MV-4-11 (cell line): ENCODE measurements at places on chromosomes 1 and 21.

DNA sequence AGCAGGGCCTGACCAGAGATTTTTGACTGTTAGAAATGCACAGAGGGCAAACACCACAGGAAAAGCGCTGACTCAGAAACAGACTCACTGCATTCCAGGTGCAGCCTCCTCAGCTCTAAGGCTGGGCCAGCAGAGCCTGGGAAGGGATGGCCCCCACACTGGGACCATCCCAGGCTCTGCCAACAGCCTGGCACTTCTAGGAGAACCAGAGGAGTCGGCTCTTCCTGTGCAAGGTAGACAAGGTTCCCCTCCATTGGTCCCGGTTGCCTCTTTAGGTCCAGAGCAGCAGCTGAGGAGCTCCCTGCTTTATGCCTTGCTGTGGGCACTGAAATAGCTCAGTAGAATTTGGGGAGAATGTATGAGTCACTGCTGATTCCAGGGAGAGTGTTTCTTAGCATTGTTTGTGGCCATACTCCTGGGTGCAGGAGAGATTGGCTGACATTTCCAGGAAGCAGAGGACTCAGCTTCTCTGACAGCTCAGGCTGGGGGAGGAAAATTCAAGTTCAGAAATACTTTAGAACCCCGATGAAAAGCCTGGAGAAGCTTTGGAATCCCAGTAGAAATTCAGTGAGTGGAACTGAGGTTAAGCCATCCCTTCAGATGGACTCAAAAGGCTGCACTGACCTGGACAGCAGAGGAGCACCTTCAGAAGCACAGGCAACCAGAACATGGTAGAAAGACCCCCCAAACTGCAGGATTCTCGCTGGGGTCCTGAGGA, 19.7 kb downstream of the PRAMEF1 start:
- no peak for DNase-seq

- DNase-seq, result peak; percentile 97
Measured at GRCh38 chr1:76075877-76076276, 1.3 kb downstream of the ST6GALNAC3 start.

DNA sequence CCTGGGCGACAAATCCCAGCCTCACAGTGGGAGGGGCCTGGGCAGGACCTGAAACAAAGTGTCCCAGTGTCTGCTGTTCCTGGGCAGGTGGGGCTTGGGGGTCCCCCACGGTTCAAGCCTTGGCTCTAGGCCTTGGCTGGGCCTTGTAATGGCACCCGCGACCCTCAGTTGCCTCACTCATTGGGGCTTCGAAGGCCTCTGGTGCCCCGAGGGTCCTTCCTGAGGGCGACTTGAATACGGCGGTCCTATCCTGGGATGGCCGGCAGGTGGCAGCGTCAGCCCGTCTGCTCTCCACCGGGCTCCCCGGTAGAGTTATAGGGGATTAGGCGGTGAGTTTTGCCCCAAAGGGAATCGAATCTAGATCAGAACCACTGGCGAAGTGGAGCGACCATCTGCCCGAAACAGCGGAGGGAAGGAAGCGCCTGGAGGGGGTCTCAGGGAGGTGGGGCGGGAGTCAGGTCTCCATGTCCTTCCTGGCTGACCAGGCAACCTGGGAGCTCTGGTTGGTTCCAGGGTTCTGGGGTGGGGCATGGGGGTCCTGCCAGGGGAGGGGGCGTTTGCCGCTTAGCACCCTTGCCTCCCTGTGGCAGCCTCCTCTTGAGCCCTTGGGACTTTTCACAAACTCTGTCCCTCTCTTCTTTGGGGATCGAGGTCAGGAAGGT, 2.1 kb upstream of the PEX10 start:
- DNase-seq, result peak; percentile 66

GRCh38 chr1:71785450-71785849, 496.9 kb downstream of the NEGR1 start:
- DNase-seq, result no peak

DNA sequence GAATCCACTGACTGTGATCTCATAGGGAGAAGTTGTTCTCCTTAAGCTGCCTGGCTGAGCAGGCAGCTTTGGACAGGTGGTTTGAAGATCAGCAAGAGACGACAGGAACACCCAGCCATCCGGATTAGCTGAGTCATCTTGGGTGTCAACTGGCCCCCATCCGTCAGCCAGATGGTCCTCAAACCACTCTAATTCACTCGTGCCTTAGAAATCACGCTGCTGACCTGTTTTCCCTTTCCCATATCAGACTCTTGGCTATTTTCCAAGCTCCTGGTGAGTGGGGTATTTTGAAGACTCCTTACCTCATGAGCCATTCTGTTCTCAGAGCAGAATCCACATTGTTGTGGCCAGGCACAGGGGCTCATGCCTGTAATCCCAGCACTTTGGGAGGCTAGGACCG, 149.1 kb upstream of the L1TD1 start:
- DNase-seq, result no peak

GRCh38 chr1:96587222-96587621, 134.4 kb upstream of the PTBP2 start:
- no peak for DNase-seq
